A549 (cell line): ENCODE measurements at places on chromosomes 13 and 19. TPM values are rescaled to one million over a fixed set of nuclear protein-coding genes. Genes with fewer than 3 reads are reported as not detected.

GRCh38 chr13:76289558-76289957 lies 596.6 kb downstream of the KCTD12 start:
- DNase-seq, result no peak

DNA sequence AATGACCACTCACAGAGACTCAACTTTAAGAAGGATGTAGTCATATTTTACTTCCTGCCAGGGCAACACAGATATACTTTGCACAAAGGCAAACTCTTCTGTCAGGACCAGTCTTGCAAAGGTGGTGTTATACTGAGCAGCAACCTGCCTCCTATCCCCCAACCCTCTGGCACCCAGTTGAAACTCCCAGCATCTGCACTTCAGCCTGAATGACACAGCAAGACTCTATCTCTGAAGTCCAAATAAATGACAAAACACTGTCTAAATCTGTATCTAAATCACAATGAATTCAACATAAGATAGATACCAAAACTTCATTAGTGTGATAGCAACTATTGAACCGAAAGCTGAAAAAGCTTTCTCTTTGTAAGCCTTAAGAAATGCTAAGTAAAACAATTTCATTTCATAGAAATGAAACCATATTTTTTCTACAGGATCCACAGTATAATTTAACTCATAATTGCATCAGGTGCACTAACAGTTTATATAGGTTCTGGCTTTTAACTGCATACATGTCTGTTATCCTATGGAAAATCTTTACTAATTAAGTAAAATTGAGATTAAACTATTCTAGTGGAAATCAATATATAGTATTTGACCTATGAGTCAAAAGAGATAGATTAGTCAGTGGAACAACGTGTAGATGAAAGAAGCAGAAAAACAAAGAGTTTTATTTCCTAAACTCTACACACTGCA lies 163.7 kb downstream of the TBC1D4 start:
- DNase-seq, result no peak

DNA sequence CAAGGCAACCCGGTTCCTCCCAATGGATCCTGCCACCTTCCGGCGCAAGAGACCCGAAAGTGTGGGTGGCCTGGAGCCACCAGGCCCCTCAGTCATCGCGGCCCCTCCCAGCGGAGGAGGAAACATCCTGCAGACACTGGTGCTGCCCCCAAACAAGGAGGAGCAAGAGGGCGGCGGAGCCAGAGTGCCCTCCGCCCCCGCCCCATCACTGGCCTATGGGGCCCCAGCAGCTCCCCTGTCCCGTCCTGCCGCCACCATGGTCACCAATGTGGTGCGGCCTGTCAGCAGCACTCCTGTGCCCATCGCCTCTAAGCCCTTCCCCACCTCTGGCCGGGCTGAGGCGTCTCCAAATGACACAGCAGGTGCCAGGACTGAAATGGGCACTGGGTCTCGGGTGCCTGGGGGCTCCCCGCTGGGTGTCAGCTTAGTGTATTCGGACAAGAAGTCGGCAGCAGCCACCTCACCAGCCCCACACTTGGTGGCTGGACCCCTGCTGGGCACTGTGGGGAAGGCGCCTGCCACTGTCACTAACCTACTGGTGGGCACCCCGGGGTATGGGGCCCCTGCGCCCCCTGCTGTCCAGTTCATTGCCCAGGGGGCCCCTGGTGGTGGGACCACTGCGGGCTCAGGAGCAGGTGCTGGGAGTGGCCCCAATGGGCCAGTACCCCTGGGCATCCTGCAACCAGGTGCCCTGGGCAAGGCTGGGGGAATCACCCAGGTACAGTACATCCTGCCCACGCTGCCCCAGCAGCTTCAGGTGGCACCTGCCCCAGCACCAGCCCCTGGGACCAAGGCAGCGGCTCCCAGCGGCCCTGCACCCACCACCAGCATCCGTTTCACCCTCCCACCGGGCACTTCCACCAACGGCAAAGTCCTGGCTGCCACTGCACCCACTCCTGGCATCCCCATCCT lies 11.2 kb upstream of the PRR19 start:
- peak; percentile 95 for DNase-seq

GRCh38 chr13:45915686-45916439 lies 64.3 kb upstream of the SIAH3 start:
- no peak for DNase-seq

DNA sequence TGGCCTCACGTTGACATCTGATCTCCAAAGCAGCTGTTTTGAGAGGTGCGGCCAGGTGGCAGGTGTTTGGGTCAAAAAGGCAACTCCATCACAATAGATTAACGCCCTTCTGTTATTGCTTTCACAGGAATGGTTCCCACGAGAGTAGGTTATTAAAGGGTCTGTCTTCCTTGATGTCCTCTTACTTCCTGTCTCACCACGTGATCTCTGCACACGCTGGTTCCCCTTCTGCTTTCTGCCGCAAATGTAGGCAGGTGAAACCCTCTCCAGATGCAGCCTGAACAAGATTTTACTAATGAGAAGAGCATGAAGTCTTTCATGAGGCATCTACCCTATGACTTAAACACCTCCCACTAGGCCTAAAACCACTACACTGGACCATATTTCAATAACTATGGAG lies 22.8 kb upstream of the ZNF564 start:
- no peak for DNase-seq

The KLC3 gene
- polyA plus RNA-seq, result 0.49 to 0.55 TPM (median 0.52 TPM) in 3 replicates

GRCh38 chr13:104984296-104984818 lies 1551.1 kb downstream of the EFNB2 start:
- no peak for DNase-seq

- DNase-seq, result no peak
These were observed 466.6 kb downstream of the SLITRK6 start for GRCh38 chr13:85332615-85333014.

The C5AR2 gene
- 0.13 to 0.25 TPM (median 0.17 TPM) in 3 replicates for polyA plus RNA-seq

GRCh38 chr13:60392131-60392530 lies 4.9 kb upstream of the TDRD3 start:
- DNase-seq, result no peak

DNA sequence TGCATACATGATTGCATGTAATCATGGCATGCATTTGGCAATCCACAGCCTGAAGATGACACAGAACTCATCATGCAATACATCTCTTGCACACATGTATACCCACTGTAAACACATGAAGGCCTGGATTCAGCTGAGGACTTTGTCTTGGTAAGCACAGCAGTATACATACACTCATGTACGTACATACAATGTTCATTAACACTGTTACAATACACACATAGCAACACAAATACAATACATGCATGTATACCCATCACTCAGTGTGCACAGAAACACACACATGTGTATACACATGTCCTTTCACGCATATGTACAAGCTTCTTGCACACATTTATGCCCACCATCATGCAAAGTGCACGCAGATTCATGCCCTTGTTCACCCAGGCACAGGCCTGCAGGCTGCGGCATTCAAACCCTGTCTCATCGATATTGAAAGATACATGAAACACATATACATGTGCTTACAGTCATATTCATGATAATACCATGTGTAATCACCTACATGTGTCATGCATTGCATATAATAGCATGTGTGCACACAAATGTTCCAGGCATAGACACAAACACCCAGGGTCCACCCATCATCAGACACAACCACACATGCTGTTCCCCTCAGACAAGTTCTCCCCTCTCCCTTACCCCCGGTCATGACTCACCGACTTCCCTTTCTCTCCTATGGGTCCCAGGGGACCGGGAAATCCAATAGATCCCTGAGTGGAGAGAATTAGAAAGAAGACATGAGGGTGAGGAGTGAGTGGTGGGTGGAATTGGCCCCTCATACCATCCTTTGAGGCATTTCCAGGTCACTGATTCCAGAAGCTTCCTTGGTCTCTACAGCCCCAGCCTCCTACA lies 28.7 kb downstream of the COL5A3 start:
- DNase-seq, result no peak

The CLEC17A gene
- not detected in 3 replicates for polyA plus RNA-seq

- no peak for DNase-seq
These were observed 2.8 kb downstream of the TMEM150B start for GRCh38 chr19:55322204-55322885.

- DNase-seq, result peak; percentile 46
These were observed 21.5 kb upstream of the GSX1 start for GRCh38 chr13:27770809-27771208.

- DNase-seq, result peak; percentile 64
These were observed 1.4 kb downstream of the KCTD15 start for GRCh38 chr19:33797802-33798671.

GRCh38 chr19:44741841-44742329 lies 6.6 kb upstream of the BCL3 start:
- peak; percentile 100 for DNase-seq

GRCh38 chr13:89363144-89363543 lies 1692.0 kb downstream of the SLITRK5 start:
- DNase-seq, result no peak

The ZNF229 gene
- 5.3 to 5.7 TPM (median 5.5 TPM) in 3 replicates for polyA plus RNA-seq

DNA sequence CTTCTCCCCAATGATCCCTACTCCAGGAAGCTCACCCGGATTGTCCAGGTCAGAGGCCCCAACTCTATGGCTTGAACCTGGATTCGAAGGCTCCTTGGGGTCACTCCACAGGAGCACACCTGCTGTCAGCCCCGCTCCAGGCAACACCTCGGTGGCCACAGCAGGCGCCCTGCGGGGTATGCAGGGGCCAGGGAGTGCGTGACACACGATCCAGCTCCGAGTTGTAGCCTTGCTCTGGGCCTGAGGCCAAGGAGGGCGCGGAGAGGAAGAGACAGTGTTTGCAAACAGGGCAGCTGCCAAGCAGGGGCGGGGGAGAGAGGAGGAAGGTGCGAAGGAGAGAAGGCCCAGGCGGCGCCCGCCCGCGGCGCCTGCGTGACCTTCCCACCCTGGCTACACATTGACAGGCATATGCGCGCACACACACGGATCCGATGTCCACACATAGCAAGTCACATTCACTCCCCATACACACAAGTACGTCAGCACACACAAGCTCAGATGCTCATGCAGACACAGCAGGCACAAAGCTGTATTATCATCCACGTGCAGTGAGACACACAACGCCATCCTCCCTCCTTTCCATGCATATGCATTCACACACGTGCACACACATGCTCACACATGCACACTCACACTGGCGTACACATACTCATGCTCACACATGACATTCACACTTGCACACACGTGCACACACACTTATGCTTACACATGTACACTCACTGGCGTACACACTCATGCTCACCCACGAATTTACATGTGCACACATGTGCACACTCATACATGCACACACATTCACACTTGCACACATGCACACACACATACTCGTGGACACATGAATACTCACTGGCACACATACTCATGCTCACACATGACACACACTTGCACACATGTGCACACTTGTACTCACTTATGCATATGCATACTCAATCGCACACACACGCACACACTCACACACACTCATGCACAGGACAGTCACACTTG lies 10.4 kb downstream of the SBK2 start:
- DNase-seq, result peak; percentile 82

DNA sequence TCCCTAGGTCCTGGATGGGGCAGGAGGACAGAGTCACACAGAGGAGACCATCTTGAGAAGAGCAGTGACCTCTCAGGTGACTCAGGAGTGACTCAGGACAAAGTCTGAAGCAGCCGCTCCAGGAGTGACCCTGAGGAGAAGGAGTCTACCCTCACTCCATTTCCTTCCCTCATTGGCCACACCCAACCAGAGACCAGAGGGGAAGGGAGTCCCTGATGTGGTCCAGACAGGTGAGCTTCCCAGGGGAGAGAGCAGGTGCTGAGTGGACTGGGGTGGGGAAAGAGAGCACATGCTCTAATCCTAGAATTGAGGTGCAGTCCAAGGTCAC lies 75.5 kb upstream of the MEDAG start:
- no peak for DNase-seq

The CEACAM7 gene
- 0.05 TPM in 1 of 3 replicates, not detected in the others for polyA plus RNA-seq

The NOVA2 gene
- 0.13 to 0.30 TPM (median 0.24 TPM) in 3 replicates for polyA plus RNA-seq

- DNase-seq, result no peak
These were observed 590.8 kb downstream of the LMO7 start for GRCh38 chr13:76226941-76227340.

DNA sequence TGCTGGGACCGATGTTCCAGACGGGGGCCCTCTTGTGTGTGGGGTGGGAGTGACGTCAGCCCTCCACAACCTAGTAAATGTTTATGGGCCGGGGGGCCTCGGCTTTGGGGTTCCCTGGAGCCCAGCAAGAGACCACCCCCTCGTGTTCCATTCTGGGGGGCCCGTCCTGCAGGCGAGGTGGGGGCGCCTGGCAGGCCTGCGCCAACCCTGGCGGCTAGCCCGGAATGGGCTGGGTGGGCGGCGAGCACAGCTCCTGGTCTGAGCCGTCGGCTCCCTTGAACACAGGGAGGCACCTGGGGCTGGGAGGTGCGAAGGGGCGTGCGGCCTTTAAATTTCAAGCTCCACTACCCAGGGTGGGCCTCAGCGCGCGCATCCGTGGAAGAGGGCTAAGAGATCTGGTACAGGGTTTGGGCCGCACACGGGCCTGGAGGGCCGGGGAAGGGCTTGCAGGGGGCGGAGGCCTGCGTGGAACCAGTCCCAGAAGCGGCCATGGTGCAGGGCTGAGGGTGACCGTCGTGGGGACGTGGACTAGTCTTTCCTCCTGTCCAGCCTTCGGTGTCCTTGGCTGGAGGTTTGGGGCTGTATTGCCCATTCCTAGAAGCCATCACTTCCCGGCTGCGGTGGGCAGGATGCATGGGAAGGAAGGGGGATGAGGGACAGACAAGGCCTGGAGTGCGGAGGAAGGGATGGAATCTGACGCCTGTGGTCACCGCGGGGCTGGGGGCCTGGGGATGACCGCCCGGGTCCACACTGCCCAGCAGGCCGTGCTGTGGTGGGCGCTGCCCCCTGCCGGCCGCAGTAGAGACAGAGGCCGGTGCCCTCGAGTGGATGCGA lies 11.4 kb downstream of the NDUFA11 start:
- DNase-seq, result peak; percentile 46

DNA sequence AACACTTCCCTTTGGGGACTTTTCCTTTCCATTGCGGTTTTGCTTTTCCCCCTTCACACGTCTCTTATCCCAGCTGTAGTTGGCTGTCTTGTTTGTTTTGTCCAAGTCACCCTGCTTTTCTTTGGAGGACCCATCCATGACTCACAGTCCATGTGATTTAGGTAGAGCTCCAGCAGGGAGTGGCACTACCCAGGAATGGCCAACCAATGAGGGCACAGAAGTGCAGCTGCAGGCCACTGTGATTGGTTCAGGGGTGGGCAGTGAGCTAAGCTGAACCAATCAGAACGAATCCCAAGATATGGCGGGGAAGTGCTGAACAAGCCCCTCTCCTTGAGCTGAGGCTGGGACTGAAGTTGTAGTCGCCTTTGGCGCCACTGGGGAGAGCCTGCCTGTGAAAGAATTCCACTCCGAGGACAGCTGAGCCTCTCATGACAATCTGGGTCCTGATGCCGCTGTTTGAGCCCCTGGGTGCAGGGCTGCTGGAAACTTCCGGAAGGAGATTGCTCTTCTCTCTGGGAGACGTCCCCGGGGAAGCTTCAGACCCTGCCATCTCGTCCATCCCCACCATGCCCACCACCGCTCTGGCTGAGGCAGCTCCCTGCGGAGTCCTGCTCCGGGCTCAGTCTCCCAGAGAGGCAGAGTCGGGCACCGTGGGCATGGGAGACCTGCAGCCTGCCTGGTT lies 62.9 kb upstream of the URI1 start:
- DNase-seq, result peak; percentile 89
